ENCODE measurements at places on chromosomes 3 and 15. TPM values are rescaled to one million over a fixed set of nuclear protein-coding genes. Genes with fewer than 3 reads are reported as not detected.

Gene MAN2C1
- 391 TPM for total RNA-seq

- peak; percentile 37 for DNase-seq
These were observed 1.1 kb downstream of the CMTM7 start for GRCh38 chr3:32392536-32393302.

Gene THPO
- 0.36 TPM for total RNA-seq

DNA sequence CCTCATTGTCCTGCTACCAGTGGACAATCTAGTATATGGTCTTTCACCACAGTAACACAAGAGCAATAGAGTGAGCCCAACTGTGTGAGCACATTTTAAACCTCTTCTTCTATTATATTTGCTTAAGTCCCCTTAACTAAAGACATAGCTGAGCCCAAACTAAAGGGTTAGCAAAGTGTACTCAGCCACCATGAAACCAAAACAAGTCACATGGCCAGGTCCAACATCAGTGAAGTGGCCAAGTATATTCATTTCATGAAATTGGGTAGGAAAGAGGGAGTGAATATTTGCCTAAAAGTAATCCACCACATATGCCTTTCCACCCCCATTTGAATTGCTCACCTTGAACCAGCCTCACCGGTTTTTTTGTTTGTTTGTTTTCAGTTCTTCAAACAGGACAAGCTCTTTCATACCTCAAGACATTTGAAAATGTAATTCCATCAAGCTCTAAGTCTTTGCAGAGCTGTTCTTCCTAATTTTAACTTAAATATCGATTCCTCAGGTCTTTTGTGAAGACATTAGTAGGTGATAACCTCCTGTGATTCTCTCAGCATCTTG, 327.0 kb upstream of the SEMA6D start:
- DNase-seq = no peak

DNA sequence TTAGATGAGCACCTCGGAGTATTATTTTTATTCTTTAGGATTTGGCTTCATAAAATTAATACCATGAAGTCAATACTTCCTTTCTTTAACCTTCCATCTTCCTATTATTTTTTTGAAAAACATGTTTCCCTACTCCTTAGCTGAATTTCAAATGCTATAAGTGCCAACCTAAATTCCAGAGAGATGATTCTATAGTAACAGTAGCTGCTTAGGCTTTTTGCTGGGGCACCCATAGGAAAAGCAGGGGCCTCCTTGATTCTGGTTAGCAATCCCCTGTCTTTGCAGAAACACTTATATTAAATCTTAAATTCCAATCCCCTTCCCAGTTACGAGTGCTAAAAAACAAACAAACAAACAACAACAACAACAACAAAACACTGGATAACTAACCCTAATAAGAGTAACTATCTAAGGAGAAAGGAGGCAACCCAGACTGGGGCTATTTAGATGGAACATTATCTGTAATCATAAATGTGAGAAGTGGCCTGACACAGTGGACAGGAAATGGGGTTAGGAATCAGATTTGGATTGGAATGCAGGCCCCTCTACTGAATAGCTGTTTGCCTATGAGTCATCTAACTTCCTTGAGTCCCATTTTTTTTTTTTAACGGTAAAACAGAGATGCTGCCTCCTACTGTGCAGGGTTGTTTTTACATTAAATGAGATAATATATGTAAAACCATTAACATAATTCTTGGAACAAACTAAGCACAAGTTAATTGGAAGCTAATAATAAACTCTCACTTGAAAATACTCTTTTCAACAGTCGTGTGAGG, 148.1 kb downstream of the WDR72 start:
- no peak for DNase-seq

GRCh38 chr3:171213178-171213577, 186.7 kb upstream of the SLC2A2 start:
- no peak for DNase-seq

Gene KIF7
- total RNA-seq = 6.5 TPM

DNA sequence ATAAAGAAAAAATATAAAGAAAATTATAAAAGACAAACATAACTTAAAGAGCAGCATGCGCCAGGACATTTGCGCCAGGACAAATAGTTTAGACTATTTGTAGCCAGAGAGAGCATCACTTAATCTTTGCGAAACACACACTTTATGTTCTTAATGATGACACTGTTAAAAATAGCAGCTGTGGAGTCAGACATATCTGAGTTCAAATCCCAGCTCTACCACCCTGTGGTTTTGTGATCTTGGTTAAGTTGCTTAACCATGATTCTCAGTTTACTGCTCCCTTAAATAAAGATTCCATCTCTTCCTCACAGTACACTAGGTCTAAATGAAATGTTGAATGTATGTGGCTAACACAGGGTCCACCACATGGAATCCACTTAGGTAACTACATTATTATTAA, 31.4 kb downstream of the KCNMB2 start:
- no peak for DNase-seq

Gene MYD88
- total RNA-seq = 39.2 TPM

Gene CLDN1
- total RNA-seq = 70.5 TPM

- DNase-seq = no peak
These were observed 160.1 kb downstream of the MFSD1 start for GRCh38 chr3:158961911-158962310.

Gene COPS2
- total RNA-seq = 59.1 TPM

GRCh38 chr15:40468898-40469331, 1.9 kb upstream of the CHST14 start:
- no peak for DNase-seq

DNA sequence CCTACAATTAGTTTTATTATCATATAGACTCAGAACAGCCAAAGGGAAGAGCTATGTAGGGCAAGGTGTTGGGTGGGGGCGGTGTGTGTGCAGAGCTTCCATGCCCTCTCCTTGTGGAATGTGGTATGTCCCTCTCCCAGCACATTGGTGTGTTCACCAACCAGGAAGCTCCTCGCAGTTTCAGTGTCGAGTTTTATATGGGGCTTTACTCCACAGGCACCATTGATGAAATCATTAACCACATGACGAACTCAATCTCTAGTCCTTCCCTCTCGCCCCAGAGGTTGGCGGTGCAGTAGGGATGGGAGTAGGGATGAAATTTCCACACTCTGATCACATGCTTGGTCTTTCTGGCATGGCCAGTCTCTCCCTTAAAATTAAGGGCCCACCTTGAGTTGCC, 13.6 kb upstream of the SRP14 start:
- no peak for DNase-seq

- no peak for DNase-seq
These were observed 104.5 kb downstream of the PLXNA1 start for GRCh38 chr3:127087441-127087840.

- no peak for DNase-seq
These were observed 2.2 kb downstream of the ZIC1 start for GRCh38 chr3:147411238-147411814.

- DNase-seq = no peak
These were observed 23.4 kb downstream of the VIPR1 start for GRCh38 chr3:42525736-42526345.

Gene CHRNA5
- 1.3 TPM for total RNA-seq

Gene GOLGA6B
- not detected for total RNA-seq

Gene RNF168
- 20.9 TPM for total RNA-seq
